Placental pericyte (primary cell): ENCODE measurements at places on chromosomes 13 and 19. TPM values are rescaled to one million over a fixed set of nuclear protein-coding genes. Genes with fewer than 3 reads are reported as not detected.

Gene SLC44A2
- 54.3 and 97.6 TPM in 2 replicates for total RNA-seq

Gene CRLF1
- total RNA-seq: under 0.01 and 2.6 TPM in 2 replicates

Gene MYO1F
- total RNA-seq: 0.66 and 0.86 TPM in 2 replicates

Gene SMIM24
- total RNA-seq: not detected in 2 replicates

Gene DACT3
- total RNA-seq: 4.2 and 8.0 TPM in 2 replicates

Gene OR7C1
- total RNA-seq: not detected in 2 replicates

Gene MBD3L2
- not detected in 2 replicates for total RNA-seq
